ENCODE measurements at places on chromosomes 4 and X. TPM values are rescaled to one million over a fixed set of nuclear protein-coding genes. Genes with fewer than 3 reads are reported as not detected.

Gene ARAF
- total RNA-seq: 30.6 TPM

Gene C1QTNF7
- 15.3 TPM for total RNA-seq

Gene DCAF8L2
- total RNA-seq: not detected

Gene IRF2
- total RNA-seq: 26.5 TPM

Gene MAGEA2
- total RNA-seq: not detected

Gene L1CAM
- 17.5 TPM for total RNA-seq

Gene VCX3B
- not detected for total RNA-seq
